Effector CD4-positive, alpha-beta T cell (primary cell): ENCODE measurements at places on chromosomes 7 and 10.

DNA sequence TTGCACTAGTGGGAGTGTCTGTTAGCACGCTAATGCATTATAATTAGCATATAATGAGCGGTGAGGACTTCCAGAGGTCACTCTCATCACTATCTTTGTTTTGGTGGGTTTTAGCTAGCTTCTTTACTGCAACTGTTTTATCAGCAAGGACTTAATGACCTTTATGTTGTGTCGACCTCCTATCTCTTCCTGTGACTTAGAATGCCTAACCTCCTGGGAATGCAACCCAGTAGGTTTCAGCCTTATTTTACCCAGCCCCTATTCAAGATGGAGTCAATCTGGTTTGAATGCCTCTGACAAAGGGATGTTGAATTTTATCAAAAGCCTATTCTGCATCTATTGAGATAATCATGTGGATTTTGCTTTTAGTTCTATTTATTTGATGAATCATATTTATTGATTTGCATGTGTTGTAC, 22.5 kb upstream of the ZNF518A start:
- DNase-seq: no peak

DNA sequence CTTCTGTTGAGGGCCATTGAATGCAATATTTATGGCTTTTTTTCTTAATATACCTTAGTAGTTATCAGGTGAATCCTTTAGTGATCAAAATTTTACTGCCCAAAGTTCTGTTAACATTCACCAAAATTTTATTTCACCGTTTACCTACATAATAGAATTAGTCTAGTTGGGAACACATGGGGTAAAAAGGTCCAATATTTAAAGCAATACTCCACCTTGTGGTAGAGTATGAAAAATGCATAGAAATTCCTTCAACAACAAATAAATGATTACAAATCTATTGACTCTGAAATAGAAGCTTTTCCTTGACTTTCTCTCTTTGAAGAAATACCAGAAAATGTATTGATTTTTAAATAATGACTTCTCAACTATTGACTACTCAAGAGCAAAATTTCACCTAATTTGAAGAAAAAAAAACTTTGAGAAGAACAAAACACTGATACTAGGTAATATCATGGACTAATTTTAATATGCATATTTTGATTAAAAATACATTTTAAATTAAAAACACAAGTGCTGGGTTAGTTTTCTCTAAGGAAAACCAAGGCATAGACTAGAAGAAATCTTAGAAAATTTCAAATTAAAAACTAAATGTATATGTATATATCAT, 43.3 kb downstream of the POLR1F start:
- no peak for DNase-seq

DNA sequence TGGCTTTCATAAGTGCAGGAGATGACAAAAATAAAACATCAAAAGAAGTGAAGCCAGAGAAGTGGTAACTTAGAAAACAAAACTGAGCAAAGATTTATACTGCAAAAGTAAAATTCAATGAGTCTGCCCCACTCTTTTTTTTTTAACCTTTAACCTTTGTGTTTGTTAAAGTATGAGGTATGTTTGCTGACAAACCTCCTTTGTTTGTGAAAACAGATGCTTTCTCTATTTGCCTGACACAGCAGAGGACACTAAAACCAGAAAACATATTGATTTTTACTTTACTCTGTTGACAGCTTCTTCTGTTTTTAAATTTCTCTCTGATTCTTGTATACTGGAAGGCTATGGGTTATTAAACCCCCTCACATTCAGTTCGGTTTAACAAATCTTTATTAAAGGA, 57.6 kb downstream of the SGMS1 start:
- DNase-seq: no peak

DNA sequence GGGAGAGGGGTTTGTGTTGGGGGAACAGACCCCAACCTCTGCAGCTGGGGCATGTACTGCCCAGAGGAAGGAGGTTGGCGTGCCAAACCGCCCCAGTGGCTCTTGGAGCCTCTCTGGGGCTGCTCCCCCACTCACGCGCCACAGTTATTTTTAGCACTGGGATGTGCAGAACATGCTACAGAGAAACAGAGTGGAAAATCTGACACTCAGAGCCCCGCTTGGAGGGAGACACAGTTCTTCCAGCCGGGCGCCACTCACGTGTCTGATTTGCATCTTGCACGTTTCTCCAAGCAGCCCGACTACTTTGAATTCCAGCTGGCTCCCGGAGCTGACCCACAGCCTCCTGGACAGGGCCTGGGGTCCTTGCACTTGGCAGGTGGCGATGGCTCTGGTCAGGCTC, 182.0 kb downstream of the RPS24 start:
- no peak for DNase-seq

GRCh38 chr10:70281609-70282008, 2.2 kb downstream of the NPFFR1 start:
- no peak for DNase-seq

DNA sequence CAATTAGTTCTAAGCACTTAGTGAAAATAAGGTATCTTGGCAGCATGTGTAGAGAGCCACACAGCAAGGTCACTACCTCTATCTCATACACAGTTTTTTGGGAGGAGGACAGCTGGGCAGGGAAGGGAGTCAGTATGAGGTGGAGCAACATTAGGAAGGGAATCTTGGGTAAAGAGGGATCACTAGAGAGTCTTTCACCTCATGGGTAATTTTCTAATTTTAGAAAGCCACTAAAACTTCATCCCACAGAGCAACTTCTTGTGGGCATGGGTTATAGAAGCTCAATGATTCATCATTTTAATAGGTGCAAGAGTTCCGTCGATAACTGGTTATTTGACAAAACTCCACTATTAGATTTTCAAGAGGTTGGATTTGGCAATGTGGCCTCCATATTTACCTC, 2.5 kb downstream of the NRAP start:
- no peak for DNase-seq

DNA sequence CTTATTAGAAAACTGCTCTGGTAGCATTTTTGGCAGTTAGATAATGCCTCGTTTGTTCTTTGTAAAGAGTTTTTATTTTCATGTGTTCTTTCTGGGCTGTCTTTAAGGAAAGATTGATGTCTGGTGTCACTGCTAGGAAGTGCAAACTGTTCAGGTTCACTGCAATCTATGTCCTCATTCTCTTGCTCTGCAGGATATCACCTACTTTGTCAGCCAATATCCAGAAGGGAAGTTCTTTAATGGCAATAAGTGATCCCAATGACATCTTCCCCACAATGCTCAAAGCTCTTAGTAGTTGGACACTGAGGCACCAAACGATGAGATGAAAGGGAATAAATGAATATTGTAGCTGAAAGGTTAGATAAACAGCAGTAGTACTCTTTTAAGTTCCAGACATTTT, 115.1 kb downstream of the AGMO start:
- no peak for DNase-seq

DNA sequence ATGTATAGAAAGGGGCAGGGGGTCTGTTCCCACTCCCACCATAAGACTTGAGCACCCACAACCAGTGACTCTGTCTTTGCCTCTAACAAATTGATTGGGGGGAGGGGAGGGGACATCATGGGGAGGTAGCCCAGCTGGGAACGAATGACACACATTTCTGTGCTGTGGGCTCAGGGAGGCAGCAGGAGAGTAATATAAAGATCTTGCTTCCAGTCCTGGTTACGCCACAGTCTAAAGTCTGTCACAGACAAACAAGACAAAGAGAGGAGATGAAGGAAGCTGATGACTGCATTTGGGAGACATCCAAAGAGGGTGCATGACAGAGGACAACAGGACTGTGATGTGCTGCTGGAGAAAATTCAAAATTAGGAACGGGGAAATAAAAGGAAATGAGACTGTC, 153.9 kb downstream of the ACTR3B start:
- no peak for DNase-seq

DNA sequence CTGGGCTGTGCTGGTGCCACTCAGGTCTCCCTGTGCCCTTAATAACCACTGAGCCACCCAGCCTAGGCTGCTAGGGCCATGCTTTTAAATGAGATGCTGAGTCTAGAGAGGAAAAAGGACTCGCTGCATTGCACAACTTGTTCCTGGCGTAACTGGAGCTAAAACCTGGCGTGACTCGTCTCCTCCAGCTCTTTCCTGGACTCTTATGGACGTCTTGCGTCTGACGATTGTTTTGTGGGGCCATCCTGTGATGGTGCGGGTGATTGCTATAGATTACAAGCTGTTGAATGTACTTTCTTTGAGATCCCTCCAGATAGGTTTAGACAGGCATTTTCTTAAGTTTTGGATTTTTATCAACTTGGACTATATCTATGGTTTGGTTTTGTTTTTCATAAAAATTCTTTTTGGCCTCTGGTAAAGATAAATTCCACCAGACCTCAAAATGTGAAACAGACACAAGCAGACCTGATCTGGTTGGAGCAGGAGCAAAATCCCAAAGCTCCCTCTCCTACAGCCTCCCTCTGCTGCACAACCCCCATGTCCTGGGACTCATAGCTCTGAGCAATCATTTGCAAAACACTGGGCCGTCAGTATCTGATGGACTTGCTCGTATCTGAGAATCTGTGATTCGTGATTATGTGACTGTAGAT, 230.3 kb downstream of the ARHGAP12 start:
- DNase-seq: no peak

- no peak for DNase-seq
Observed at GRCh38 chr7:147809786-147810185, 780.8 kb upstream of the C7orf33 start.

- DNase-seq: no peak
Observed at GRCh38 chr10:111990734-111991133, 192.8 kb downstream of the GPAM start.

- no peak for DNase-seq
Observed at GRCh38 chr7:126499481-126499880, 753.3 kb downstream of the GRM8 start.

DNA sequence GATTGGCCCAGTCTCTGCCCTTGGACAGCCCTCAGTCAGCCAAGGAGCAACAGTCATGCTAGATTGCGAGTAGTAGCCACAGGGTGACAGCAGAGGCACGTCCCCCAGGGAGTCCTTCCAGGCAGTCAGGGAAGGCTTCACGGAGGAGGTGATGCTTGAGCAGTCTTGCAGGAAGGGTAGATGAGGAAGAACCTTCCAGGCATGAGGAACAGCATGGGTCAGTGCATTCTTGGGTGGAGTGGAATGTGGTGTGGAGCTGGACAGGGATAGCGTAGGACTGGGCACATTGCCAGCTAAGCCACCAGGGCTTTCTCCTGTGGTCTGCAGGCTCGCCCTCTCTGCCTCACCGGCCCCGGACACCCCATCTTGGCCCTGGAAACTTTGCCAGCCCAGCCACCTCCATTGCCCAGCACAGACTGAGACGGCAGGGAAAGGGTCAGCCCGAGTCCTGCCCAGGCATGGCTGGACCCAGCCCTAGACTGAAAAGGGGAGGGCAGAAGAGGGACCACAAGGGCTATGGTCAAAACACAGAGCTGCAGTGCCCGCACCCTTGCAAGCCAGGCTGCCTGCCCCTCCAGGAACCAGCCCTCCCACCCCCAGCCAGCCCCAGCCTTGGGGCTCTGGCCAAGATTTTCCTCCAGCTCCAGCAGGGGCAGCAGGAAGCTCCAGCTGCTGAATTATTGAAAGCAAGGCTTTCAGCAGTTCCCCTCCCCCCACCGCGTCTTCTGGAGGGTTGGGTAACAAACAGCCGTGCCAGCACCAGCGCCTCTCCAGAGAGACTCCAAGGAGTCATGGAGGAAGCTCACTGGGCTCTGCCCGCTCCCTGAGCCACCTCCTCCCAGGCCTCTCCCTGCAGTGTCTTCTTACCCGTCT, 18.7 kb downstream of the SRRM3 start:
- no peak for DNase-seq

- DNase-seq: no peak
Observed at GRCh38 chr7:26187380-26188205, 13.0 kb downstream of the HNRNPA2B1 start.
